ENCODE measurements at places on chromosomes 13 and 19.

- DNase-seq = no peak
These were observed 540.4 kb downstream of the DIAPH3 start for GRCh38 chr13:59623206-59623915.

DNA sequence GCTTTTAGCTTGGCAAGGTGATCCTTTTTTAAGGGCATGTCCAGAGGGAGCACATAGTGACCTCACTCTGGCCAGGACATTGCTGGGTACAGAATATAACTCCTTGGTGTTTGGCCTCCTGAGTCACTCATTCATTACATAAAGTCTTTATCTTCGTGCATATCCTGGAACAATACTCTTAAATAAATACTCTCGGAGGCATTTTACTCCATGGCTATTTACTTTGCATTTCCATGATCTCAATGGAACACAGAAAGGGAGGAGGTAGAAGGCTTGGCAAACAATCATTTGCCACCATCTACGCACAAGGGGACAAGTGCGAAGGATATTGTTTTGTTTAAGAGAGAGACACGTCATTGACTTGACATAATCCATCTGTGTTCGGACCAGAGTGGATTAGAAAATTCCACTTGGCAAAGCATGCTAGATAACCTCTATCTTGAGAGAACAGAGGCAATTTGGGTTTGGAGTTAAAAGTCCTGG is 210.0 kb downstream of the IRS2 start:
- peak; percentile 44 for DNase-seq

- no peak for DNase-seq
These were observed 125.2 kb downstream of the COG6 start for GRCh38 chr13:39780711-39781110.

DNA sequence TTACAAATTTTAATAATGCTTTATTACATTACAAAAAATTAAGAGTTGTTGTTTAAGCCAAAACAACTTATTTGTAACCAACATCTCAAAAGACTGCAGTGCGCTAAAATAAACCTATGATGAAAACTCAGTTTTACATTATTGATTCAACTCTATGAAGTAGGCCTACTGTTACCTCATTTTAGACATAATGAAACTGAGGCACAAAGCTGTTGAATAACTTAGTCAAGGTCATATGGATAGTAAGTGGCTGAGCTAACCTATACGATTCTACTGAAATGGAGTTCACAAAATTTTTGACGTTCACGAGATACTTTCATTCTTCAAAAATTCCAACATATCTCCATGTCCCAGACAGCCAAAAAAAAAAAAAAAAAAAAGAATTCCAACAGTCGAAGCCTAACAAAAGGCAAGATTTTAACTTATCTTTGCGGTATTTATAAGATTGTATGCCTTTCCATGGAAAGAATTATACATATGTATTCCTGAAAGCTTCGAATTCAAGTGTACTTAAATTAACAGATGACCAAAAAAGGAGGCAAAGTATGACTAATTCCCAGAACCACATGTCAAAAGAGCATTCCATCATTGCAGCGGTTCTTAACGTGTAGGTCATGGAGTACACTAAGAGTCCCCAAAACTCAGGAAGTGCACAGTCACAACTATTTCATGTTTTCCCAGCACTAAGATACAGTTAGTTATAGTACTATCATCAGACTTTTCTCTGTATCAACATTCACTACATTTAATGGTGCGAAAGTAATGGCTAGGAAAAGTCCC is 69.4 kb downstream of the PSPC1 start:
- DNase-seq = no peak

GRCh38 chr19:49749055-49749716 is 13.9 kb downstream of the TSKS start:
- no peak for DNase-seq

GRCh38 chr19:56121180-56122167 is at the start of gene ZNF787:
ZNF787 (minus strand) TSS chr19:56121295; CDS start chr19:56103217, 18,078 bp downstream.
- peak; percentile 97 for DNase-seq

DNA sequence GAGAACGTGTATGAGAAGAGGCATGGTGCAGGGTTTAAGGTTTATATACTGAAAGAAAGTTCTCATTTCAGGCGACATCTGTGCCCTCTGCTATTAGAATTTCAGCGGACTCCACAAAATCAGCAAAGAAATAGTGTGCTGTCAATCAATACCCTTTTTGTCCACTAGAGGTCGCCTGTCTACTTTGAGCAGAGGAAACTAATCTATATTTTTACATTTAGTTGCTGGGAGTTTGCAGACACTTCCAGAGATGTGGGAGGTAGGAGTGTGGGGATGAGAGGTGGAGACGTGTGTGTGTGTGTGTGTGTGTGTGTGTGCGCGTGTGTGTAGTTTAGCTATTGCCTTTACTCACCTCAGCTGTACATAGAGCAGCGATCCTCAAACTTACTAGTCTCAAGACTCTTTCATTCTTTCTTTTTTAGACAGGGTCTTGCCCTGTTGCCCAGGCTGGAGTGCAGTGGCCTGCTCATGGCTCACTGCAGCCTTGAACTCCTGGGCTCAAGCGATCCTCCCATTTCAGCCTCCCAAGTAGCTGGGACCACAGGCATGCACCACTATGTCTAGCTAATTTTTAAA is 9.7 kb downstream of the INAFM1 start:
- DNase-seq = peak; percentile 82

DNA sequence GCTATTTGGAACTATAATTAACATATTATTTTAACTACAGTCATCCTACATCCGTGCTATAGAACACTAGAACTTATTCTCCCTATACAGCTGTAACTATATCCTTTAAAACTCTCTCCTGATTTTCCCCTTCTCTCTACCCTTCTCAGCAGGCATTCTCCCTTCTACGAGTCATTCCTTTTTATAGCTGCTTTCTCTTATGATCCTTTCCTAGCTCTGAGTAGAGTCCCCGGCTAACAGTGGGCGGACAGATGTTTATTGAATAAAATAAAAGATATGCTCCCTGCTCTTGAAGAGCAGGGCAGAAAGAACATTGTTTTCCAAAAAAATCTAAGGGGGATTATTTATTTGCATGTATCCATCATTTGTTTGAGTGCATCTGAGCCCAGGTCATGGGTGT is 246.5 kb upstream of the TMTC4 start:
- DNase-seq = no peak

- no peak for DNase-seq
These were observed 4.7 kb downstream of the PNMA8A start for GRCh38 chr19:46466536-46467196.

DNA sequence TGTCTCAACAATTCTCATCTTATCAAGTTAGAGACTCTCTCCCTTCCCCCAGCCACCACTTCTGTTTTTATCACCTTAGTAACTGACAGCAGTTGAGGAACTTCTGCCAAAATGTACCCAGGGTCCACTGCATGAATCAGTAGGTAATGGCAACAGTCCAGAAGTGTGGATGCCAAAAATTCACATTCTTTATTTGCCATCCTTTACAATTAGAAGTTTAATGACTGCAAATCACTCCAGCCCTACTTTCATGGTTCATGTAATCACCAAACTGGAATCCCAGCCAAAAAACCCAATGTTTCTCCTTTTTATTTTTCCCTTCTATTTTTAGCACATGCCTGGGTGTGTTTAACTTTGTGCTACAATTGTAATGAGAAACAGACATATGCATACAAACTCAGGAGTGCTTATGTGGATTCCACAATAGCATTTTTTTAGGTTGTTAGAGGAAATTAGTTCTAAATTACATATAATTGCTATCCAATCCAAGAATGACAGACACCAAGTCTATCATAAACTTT is 243.5 kb downstream of the RGCC start:
- DNase-seq = no peak

GRCh38 chr19:47641891-47642485 is 33.1 kb downstream of the BICRA start:
- no peak for DNase-seq

- DNase-seq = no peak
These were observed 2.9 kb downstream of the FUT5 start for GRCh38 chr19:5867201-5868136.

DNA sequence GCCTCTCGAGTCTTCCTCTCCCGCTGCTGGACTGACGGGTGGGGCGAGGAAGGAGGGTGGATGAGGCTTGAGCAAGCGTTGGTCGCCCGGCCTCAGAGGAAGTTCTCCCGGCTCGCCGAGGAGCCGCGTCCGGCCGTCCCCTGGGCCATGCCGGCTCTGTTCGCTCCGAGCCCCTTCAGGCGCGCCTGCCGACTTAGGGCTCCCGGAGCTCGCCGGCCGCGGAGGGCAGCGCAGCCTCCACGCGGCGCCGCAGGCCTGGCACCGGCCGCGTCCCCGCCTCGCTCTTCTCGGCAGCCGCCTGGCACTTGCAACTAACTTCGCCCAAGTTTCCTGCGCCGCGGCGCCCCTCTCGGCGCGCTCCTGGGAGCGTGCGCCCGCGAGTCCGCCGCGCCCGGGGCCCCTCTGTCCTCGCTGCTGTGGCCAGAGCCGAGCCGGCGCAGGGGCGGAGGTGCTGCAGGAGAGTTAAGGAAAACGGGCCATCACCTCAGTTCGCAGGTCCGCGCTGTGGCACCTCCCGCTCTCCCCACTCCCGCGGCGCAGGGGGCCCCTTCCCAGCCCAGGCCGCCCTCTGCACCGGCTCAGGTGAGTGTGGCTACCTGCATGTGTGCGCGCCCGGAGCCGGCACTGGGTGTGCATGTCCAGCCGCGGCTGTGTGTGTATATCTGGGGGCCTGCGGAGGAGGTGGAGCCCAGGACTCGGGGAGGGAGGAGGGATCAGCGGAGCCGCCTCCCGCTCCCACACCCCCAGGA is 641 bp upstream of the SOX21 start:
- no peak for DNase-seq

- DNase-seq = no peak
These were observed 130.8 kb downstream of the IRS2 start for GRCh38 chr13:109655611-109656010.

DNA sequence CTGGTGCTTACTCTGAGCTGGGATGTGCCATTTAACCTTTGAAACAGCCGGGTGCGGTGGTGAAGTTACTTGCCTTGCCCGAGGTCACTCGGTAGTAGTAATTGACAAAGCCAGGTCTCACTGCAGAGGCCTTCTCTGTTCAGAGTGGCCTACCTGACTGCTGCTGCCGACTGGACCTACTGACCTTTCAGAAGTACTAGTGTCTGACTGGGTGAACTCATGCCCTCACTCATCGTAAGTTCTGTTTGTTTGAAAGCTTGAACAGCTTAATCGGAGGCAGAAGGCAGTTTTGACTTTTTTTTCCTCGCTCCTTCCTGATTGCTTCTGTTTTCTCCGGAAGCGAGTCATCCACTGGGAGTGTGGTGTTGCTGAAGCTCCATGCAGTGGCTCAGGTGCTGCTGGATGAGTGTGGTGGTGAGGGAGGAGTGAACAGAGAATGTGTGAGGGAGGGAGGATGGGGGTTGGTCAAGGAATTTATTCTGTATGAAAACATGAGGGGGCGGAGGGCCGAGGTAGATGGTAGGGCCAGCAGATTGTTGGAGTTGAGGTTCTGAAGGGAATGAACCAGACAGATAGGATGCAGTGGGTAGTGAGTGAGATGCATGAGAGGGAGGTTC is 2.7 kb downstream of the SPINT2 start:
- no peak for DNase-seq

DNA sequence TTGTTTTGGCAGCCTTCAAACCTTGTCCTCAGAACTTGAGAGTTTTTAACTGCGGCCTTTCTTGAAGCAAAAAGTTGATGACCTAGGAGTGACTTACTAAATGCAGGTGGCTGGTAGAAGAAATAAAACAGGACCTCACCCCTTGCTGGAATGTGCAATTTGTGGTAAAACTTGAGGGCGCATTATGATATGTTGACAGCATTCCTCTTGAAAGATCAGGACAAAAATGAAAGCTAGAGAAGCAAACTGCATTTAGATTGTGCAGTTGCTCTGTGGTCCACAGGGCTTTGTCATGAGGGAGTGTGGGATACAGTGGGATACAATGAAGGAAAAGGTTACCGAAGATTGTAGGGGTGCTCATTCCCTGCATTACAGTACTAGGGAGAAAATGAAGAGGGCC is 504.2 kb downstream of the GPC6 start:
- no peak for DNase-seq

GRCh38 chr13:111031531-111031961 is 83.6 kb upstream of the ARHGEF7 start:
- DNase-seq = no peak

- DNase-seq = no peak
These were observed 17.2 kb upstream of the ZBTB7A start for GRCh38 chr19:4083677-4084546.

DNA sequence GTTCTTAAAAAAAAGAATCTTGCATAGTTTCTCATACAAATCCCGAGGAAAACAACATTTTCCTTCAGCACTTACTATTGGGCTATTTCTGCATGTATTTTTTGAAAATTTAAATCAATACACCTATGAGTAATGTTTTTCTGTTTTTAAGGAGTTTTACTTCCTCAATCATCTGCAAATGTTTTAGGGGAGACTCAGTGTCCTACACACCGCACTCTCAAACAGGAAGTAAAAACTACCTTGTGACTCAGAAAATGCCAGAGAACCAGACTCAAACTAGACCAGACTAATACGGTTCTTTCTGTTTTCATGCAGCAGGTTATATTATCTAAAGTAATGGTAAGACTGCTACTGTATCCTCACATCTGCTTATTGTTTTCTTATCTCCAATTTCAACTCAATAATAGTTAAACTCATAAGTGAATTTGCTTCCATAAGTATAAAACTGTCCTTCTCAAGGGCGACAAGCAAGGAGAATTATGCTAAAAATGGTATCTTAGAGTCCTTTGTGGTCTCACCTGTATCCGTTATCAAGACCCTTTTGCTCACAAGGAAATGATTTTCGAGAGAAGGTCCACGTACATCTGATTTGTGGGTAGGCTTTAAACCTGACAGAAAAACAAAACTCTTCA is 52.5 kb downstream of the FLT3 start:
- DNase-seq = no peak

DNA sequence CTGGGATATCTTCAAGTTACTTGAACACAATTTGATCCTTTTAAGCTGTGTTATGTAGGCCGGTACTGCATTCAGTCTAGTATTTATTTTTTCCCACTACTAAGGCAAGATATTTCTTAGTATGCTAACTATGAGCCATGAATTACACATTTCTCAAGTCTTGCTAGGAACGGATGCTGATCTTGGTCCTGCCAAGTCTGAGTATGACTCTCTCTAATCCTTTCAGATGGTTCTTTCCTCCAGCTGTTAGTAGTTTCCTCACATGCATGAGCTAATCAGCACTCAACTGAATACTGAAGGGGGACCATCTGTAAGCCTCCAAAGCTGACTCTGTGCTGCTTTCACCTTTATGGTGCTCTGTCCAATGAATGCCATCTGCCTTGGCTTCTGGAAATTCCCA is 460.3 kb downstream of the KCTD12 start:
- DNase-seq = no peak

DNA sequence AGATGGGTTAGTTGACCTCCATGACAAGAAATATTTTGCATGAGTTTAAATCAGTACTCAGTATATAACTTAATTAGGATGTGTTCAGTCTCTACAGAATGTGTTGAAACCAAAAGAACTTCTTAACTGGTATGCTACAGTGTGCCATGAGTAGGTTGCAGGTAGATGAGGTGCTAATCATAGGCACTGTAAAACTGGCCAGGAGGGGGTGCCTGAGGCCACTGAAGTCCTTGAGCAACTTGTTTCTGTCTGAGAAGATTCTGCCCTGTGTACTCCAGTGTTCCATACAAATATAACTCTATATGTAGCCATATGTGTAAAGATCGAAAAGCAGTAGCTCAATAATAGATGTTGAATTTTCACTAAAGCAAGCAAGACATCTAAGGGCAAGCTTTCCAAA is 549.2 kb upstream of the KLF12 start:
- peak; percentile 35 for DNase-seq
